ENCODE measurements at places on chromosomes 2 and 18. TPM values are rescaled to one million over a fixed set of nuclear protein-coding genes. Genes with fewer than 3 reads are reported as not detected.

SCYGR3 gene
- polyA plus RNA-seq: not detected

RDH14 gene
- 21.9 TPM for polyA plus RNA-seq

DNPEP gene
- polyA plus RNA-seq: 69.2 TPM

LHCGR gene
- polyA plus RNA-seq: not detected

CROCC2 gene
- not detected for polyA plus RNA-seq

OR6B2 gene
- not detected for polyA plus RNA-seq

TTN gene
- not detected for polyA plus RNA-seq

PLEKHH2 gene
- polyA plus RNA-seq: 2.2 TPM

HRH4 gene
- 0.05 TPM for polyA plus RNA-seq

EMILIN2 gene
- polyA plus RNA-seq: 7.6 TPM

POTEI gene
- polyA plus RNA-seq: not detected

TBR1 gene
- not detected for polyA plus RNA-seq

MDH1B gene
- 0.76 TPM for polyA plus RNA-seq

IL1R1 gene
- 37.3 TPM for polyA plus RNA-seq

CNOT9 gene
- polyA plus RNA-seq: 63.7 TPM

TMEM247 gene
- not detected for polyA plus RNA-seq

DUSP2 gene
- 2.2 TPM for polyA plus RNA-seq

PJVK gene
- 1.5 TPM for polyA plus RNA-seq

MAB21L4 gene
- not detected for polyA plus RNA-seq

ALPP gene
- not detected for polyA plus RNA-seq

ZDBF2 gene
- polyA plus RNA-seq: 2.5 TPM

SLC40A1 gene
- 0.47 TPM for polyA plus RNA-seq

POTEC gene
- polyA plus RNA-seq: not detected

MOGAT1 gene
- polyA plus RNA-seq: not detected

IL1RN gene
- polyA plus RNA-seq: not detected

CDK15 gene
- 11.4 TPM for polyA plus RNA-seq

MC4R gene
- polyA plus RNA-seq: not detected

SLC23A3 gene
- polyA plus RNA-seq: 1.1 TPM

SERPINB2 gene
- polyA plus RNA-seq: 22.1 TPM

CIB4 gene
- polyA plus RNA-seq: not detected

ARHGAP25 gene
- not detected for polyA plus RNA-seq

PTGR3 gene
- 63.0 TPM for polyA plus RNA-seq

ABCG8 gene
- not detected for polyA plus RNA-seq

OTOF gene
- 0.16 TPM for polyA plus RNA-seq

CABYR gene
- polyA plus RNA-seq: 11.7 TPM

RTP5 gene
- polyA plus RNA-seq: not detected

DUSP19 gene
- 2.2 TPM for polyA plus RNA-seq

RPRM gene
- not detected for polyA plus RNA-seq

CABLES1 gene
- 4.3 TPM for polyA plus RNA-seq

SP5 gene
- polyA plus RNA-seq: not detected

ARL4C gene
- polyA plus RNA-seq: 2.1 TPM

C2orf66 gene
- polyA plus RNA-seq: 0.23 TPM

RASGRP3 gene
- polyA plus RNA-seq: 1.7 TPM

ERICH2 gene
- polyA plus RNA-seq: not detected

Data from BJ (cell line).